ENCODE measurements at places on chromosomes 12 and 14.

DNA sequence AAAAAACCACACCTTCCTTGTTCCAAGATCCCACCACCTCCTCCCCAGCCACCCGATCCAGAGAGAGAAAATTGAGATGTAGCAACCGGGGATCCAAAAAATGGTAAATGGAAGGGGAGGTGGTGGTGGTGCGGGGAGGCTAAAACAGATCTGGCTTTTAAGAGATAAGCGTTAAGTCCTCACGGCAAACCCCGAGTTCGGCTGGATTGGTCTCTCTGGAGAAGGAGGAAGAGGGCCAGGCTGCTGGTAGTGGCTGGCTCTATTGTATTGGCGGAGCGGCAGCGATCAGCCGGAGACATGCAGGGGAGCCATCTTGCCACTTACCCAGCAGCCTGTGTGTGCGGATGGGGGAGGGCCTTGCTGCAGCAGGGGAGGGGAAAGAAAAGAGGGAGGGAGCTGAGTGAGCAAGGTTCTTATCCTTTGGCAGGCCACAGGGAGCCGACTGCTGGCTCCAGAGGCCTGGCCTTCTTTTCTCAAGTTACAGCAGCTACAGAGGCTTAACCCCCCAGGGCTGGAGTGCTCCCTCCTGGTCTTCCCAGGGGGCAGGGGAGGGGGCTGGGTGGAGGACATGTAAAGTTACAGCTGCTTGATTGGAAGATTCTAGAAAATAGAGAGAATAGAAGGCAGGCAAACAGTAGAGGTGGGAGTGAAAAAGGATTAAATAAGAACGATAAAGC lies 14.1 kb upstream of the CDH24 start:
- peak; percentile 91 for DNase-seq

DNA sequence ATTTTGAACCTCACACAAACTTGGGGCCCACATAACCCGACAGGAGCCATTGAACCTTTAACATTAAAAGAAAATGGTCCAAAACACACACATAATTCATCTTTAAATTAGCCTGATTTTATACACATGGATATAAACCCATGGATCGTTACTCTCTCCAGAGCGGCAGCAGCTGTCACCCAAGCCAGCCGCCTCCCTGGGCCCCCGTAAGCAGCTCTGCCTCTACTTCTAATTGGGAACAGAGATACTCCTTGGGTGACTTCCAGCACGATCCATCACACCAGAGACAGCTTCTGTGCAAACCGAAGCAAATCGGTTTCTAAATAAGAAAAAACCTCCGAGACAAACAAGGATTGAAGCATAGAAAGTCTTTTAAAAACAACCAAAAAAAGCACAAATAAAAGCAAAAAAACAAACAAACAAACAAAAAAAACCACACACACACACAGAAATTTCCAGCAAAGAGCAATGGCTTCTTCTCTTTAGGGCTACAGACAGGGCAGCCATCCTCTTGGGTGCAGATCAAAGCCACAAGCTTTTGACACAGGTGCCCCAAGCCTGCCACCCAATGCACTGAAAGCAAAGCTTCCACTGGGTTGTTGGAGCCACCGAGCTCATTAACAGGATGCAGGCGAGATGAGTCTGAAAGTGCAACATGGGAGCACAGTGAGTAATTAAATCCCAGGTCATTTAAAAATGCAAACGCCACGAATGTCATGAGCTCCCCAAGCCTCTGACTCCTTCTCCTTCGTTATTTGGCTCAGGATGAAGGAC lies 156.9 kb downstream of the DPF3 start:
- no peak for DNase-seq

DNA sequence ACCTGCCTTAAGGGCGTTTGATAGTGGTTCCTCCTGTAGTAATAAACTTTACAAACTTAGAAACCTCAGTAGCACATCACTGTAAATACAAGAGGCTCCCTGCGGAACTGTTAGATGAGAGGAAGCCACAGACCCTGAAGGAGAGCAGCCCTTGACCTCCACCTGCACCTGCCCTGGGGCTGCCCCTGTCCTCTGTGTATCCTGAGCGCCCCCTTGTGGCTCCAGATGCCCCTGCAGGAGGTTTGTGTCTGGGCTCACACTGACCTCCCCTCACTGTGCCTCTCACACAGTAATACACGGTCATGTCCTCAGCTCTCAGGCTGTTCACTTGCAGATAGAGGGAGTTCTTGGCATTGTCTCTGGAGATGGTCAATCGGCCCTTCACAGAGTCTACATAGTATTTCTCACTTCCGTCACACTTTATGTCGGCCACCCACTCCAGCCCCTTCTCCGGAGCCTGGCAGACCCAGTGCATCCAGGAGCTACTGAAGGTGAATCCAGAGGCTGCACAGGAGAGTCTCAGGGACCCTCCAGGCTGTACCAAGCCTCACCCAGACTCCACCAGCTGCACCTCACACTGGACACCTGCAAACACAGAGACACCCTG lies 1059.8 kb downstream of the TMEM121 start:
- peak; percentile 52 for DNase-seq

- peak; percentile 17 for DNase-seq
Measured at GRCh38 chr14:97180304-97181200, 383.4 kb downstream of the VRK1 start.

GRCh38 chr14:68148276-68148675 lies 328.7 kb downstream of the RAD51B start:
- DNase-seq: no peak

DNA sequence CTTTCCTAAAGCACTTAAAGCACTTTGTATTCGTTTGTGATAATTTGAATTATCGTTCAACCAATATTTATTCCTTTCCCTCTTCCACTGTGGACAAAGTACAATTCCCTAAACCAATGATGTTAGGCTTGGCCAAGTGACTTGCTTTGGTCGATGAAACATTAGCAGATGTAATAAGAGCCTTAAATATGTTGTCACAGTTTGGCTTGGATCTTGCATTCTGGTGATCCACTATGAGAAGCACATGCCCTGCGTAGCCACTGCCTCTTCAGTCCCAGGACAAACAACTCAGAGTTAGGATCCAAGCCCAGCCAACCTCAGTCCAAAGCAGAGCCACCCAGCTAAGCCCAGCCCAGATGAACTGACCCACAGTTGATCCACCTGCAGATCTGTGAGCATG lies 8.4 kb upstream of the C12orf75 start:
- DNase-seq: no peak

- DNase-seq: no peak
Measured at GRCh38 chr14:58625438-58625837, 12.3 kb upstream of the DACT1 start.

DNA sequence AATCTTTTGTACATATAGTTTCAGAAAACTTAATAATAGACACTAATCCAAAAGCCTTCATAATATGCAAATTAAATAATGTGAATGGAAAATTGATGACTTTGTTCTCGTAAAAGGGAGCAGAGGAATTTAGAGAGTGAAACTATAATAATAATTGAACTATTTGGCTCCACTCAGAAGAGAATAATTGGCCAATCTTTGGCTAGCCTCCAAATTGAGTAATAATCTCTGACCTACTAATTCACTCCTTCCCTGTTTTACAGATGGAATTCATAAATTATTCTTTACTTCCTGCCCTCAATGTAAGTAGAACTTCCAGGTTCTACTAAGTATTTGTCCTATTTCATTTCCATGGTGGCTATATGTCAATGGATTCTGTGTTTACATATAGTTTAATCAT lies 15.8 kb downstream of the TRIM9 start:
- peak; percentile 8 for DNase-seq

DNA sequence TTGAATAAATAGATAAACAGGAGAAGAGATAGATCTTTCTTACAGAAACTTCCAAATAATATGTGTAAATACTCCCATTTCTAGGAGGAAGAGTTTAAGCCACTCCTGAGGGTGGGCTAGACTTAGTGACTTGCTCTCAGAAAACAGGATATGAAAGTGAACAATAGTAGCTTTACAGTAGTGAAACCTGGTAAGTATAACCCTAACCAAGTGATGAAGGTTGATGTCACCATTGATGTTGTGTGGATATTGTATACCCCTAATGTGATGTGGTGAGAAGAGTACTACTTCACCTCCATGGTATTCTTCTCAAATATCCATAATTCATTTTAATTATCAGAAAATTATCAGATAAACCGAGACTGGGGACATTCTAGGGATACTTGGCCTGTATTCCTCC lies 20.9 kb downstream of the AKAP6 start:
- DNase-seq: no peak

GRCh38 chr12:14954269-14954668 lies 7.1 kb downstream of the ARHGDIB start:
- DNase-seq: no peak

GRCh38 chr12:56243731-56244181 lies 13.9 kb downstream of the SLC39A5 start:
- DNase-seq: no peak

DNA sequence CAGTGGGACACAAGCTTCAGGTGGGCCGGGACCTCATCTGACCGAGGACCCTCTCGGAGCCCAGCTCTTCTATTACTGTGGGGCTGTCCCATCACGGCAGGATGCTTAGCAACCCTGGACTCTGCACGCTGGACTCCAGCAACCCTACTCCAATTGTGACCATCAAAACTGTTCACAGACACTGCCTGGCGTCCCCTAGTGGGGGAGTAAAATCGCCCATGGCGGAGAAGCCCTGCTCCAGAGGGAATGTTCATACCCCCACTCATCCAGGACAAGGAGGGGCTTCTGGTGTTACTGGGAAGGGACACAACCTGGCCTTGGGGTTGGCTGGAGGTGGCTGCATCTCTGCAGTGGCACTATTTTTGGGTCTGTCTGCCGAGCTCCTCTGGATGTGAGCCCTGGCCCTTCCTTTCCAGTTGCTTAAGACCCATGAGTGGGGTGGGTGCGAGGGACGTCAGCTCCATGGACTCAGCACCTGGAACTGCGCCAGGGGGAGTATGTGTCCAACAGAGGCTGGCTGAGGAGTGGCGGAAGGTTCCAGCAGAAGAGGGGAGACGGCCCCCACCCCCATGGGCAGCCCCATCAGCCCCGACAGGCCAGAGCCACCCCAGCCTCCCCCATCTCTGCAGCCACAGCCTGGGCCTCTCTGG lies 103.8 kb downstream of the RFLNA start:
- DNase-seq: no peak

DNA sequence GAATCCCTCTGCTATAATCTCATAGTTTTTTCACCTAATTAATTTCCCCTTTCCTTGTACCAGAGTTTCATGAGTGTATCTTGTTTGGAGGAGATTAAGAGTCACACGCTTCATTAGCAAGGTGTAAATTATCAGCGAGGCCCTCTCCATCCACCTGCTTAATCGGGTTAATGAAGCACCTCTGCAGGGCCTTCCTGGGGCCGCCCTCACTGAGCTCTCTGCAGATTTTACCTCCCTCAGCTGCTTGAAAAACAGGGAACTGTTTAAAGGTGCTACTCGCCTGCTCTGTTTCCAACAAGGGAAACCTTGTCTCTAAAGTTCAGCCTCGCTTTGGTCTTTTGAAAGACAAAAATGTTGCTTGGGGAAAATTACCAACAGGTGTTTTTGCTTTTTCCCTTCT lies 35.8 kb downstream of the OTX2 start:
- no peak for DNase-seq

DNA sequence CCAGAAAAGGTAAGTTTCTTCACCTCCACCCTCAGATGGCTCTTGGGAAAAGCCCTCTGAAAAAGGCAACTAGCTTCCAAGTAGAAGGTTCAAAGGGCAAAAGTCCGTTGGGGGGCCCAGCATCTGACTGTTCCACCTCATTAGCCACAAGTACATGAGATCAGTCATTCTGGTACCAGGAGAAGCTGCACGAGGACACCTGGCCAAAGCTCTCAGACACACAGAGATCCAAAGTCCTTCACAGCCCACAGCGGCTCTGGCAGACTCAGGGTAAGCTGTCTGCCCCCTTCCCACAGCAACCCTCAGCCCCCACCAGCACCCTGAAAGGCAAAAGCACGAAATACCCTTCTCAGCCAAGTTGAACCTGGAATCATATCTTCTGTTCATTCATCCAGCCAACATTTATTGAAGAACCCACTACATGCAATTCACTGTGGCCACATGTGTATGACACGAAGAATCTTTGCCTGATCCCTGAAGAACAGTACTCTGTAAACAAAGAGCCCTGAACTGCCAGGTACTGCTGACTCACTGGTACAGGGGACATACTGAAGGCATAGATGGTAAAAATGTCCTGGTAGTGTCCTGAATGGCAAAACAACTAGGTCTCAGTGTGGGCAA lies 19.0 kb downstream of the SLC7A7 start:
- no peak for DNase-seq

DNA sequence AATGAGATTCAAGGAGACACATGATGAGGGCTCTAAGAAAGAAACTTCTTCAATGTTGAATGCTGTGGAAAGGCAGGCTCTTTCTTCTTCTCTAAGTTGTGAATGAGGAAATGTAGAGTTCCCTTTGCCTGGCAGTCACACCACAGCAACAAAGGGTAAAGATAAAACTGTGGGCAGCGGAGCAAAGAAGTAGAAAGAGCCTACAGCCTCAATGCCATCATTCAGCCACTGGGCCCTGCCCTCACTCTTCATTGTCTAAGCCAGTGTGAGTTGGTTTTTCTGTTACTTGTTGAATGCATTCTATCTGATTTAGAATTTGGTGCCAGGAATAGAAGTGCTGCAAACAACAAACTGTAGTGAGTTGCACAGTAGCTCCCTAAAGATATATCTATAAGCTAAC lies 12.2 kb downstream of the SDR9C7 start:
- DNase-seq: peak; percentile 84

GRCh38 chr12:66602483-66603143 lies 76.3 kb downstream of the GRIP1 start:
- DNase-seq: no peak

DNA sequence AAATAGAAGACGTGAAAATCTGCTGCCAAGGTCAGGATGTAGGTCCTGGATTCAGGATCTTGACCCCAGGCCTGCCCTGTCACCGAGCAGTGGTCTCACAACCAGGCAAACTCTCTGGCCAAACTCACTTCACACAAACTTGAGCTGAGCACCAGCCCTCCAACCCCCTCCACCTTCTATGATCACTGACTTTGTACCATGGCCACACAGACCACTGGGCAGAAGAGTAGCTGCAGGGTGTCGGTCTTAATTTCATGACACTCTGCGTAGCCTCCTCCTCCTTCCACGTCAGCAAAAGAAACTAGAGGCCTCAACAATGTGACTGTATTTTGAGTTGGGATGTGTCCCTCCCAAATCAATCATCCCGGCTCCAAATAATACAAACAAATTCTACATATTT lies 7.2 kb upstream of the TBX3 start:
- DNase-seq: no peak

DNA sequence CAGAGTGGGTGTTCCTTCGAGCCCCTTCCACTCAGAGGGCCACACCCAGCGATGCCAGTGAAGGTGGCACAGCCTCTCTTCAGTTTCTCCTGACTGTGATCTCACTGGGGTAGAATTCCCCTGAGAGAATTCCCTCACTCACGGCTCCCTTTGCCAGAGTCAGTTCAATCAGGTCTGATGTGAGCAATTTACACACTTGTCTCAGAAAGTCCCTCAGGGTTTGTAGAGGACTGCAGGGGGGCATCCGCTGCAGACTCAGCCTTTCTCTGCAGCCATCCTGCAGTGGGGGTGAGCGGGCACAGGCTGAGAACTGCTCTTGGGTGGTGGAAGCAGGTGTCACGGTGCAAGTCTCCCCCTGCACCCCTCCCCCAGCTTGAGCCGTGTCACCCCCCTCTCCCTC lies 205.4 kb upstream of the PRMT8 start:
- no peak for DNase-seq

Data from suppressor macrophage (primary cell).